Activated CD4-positive, CD25-positive, alpha-beta regulatory T cell treated with anti-CD3 and anti-CD28 coated beads, Interleukin-2, amount 50 U/mL, for 72 hours (primary cell): ENCODE measurements at places on chromosomes 13 and 19.

DNA sequence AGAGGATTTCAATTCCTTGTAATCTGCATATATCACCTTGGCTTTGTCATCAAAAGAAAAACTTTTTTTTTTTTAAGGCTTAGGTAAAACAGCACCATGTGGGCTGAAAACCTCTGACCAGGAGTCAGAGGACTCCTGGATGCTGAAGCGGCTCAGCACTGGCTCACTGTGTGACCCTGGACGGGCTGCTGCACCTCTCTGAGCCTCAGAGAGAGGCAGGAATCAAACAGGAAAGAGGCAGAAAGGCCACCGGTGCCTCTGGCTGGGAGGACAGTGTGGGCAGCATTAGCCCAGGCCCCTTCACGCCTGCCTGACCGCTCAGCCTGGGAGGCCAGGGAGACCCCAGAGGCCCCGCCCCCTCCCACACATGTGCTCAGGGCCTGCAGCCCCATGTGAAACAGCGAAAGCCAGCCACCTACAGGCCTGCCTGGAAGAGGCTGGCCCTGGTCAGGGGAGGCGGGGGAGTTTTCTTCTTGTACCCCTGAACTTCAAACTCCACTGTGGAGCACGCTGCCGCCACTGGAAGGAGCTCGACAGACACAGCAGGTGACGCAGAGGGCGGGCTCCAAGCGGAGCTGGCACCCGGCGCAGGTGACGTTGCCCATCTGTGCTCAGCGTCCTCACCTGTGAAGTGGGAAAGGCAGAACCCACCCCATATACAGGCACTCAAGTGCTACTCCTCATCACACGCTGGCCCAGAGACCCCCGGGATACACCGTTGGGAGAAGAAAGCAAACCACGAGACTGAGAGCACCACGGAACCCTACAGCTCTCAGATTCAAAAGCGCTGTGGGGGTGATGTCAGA is 39.7 kb downstream of the MLLT1 start:
- no peak for DNase-seq

GRCh38 chr13:92303428-92303827 is 905.0 kb downstream of the GPC5 start:
- no peak for DNase-seq

DNA sequence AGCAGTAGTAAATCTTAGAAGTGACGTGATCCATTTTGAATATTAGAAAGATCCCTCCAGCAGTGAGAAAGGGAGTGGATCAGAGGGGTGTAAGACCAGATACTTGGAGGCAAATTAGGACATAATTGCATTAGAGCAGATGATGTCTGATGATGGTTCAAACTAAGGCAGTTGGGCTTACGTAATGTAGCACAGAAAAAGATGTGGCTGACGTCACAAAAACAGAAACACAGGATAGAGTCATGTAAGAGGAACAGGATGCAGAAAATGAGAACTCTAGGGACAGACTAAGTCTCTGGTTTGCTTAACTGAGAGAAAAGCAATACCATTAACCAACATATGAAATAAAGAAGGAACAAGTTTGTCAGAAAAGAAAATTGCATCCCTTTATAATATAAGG is 392.5 kb upstream of the DACH1 start:
- no peak for DNase-seq

DNA sequence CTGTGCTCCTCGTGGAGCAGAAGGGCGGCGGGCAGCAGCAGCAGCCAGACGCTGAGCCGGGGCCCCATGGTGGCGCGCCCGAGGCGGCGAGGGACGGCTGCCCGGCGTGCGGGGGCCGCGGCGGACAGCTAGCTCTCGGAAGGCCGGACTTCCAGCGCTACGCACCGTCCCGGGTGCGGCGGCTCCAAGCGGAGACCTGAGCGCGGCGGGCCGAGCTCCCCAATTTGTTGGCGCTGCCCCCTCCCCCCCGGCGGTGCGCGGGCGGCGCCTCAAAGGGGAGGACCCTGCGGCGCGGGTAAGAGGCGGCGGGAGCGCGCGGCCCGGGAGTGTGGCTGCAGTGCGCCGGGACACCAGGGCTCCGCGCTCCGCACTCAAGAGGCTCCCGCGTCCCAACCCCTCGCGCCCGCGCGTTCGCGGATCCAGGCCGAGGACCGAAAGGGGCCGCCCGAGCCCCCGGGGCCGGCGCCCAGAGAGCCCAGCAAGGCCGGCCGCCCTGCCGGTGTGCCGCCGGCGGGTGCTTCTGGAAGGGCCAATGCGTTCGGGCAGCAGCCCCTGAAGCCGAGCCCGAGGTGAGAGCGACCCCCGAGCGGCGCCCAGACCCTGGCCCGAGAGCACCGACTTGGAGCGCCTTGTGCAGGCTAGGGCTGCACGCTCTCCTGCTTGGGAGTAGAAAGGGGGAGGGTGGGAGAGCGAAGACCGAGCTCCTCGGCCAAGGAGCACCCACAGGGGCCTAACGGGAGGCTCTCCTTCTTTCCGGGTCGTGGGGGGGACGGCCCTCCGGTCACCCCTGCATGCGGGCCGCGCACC is at the start of the genes COL4A1 and COL4A2:
TSS of gene COL4A1 (minus strand) at position 198 of the 807 bp plus-strand sequence. CDS start at position 68, 130 bp downstream.
TSS of gene COL4A2 (plus strand) at position 325 of the 807 bp plus-strand sequence. CDS start 620 bp downstream, outside the sequence.
- DNase-seq = no peak

DNA sequence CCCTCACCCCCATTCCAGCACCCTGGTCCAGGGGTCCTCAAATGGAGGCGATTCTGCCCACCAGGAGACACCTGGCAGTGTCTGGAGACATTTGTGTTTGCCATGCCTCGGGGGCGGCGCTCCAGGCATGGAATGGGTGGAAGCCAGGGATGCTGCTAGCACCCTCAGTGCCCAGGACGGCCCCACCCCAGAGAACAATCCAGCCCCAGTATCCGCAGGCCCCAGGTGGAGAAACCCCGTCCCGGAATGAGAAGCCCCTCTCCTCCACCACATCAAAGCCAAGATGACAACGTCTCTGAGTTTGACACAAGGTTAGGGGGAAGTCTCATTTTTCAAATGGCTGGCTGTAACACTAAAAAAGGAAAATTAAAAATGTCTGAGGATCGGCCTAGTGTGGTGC is 68.5 kb downstream of the INSR start:
- no peak for DNase-seq

DNA sequence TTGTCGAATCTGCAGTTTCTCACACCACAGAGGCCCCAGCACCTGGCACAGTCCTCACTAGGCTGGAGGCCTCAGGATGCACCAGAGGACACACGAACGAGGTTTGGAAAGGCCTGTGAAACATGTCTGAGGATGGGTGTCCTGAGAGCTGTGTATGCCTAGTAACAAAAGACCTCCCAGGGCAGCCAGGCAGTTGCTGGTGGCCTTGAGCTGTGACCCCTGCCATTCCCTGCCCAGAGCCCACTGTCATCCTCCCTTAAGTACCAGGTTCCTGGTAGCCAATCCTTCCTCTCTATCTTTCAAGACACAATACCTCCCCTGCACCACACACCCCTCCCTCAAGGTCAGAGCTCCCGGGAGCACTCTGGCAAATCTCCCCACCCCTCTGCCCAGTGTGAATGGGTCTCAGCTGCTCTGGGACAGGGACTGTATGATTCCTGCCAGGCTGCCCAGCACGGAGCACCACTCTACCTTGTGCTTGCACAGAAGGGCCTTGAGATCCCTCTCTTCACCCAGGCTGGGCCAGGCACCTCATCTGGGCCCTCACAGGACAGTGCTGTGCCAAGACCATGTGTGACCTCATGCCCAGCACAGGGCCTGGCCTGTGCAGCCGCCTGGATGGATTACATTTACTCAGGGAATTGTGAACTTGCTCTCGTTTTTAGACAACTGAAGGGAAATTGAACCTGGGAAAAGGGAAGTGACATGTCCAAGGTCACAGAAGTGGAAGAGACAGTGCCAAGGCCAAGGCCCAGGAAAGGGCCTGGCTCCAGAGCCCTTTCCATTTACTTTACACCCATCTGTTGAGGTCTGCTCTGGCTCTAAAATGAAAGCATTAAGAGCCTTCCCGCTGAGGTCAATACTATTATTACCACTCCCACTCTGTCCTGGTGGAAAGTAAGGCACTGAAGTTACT is 2.2 kb downstream of the ZNF787 start:
- DNase-seq = no peak
